ENCODE measurements at places on chromosomes 11 and 22.

DNA sequence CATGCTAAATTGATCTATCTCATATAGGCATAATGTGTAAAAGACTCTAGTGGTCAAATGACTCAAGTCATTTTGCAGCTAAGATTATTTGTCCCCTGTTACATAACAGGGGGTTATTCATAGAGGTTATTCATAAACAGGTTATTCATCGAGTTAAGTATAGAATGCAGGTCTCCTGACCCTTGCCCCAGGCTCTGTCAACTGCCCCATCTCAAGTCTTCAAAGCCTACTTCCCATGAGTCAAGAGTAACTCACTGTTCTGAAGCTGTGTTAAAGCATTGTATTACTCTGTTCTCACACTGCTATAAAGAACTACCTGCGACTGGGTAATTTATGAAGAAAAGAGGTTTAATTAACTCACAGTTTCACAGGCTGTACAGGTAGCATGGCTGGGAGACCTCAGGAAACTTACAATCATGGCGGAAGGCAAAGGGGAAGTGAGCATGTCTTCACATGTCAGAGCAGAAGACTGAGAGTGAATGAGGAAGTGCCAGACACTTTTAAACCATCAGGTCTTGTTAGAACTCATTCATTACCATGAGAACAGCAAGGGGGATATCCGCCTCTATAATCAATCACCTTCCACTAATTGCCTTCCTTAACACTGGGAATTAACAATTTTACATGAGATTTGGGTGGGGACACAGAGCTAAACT is 226.2 kb upstream of the BLID start:
- no peak for DNase-seq

DNA sequence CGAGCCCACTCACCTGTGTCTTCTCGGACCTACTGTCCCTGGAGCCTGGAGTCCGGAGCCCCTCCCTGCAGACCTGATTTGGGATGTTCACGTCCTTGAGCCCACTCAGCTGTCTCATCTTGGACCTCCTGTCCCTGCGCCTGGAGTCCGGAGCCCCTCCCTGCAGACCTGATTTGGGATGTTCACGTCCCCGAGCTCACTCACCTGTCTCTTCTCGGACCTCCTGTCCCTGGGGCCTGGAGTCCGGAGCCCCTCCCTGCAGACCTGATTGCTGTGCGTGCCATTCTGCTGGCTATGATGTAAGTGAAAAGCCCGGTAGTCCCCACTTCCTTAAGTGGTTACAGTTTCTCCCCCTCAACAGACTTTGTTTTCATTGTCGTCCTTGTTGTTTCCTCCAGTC is 867.1 kb downstream of the BRD1 start:
- no peak for DNase-seq

DNA sequence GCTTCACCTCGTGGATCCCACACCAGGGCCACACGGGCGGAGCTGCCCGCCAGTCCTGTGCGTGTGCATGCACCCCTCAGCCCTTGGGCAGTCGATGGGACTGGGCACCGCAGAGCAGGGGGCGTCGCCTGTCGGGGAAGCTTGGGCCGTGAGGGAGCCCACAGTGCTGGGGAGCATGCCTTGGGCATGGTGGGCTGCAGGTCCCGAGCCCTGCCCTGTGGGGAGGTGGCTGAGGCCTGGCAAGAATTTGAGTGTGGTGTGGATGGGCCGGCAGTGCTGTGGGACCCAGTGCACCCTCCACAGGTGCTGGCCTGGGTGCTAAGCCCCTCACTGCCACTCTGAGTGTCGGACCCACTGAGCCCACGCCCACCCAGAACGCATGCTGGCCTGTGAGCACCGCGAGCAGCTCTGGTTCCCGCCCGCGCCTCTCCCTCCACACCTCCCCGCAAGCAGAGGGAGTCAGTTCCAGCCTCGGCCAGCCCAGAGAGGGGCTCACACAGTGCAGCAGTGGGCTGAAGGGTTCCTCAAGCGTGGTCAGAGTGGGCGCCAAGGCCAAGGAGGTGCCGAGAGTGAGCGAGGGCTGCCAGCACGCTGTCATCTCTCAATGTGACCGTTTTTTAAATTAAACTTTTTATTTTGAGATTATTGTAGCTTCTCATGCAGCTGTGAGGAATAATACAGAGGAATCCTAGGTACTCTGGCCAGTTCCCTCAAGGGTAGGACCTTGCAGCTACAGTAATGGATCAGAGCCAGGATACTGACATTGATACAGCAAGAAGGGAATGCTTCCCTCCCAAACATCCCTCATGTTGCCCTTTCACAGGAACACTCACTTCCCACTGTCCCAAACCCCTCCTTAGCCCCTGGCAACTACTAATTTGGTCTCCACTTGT is 127.7 kb downstream of the CRYBB2 start:
- DNase-seq, result no peak

DNA sequence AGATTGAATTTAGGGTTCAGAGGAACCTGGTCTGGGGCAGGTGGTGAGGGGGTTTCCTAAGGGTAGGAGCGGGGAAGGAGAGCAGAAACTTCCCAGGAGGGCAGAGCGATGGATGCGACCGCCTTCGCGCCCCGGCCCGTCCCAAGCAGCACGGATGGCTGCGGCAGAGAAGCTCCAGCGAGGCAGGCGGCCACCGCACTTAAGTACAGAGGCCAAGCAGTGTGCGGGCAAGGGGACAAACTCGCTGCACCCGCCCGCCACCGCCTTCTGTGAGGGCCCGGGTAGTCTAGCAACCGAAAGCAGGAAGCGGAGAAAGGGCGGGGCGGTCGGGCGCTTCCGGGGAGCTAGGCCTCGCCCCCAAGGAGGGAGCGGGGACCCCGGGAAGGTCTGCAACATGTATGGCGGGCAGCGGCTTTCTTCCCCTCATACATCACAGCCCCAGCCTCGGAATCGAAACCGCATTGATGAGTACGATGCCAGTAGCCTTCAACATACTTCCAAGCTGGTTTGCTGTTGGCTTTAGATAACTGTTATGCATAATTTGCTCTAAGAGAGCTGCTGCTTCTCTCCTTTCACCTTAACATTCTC is at the start of gene AGBL2:
AGBL2 (minus strand) TSS at position 288 of the 588 bp plus-strand sequence. CDS start 719 bp downstream, outside the sequence.
- DNase-seq, result peak; percentile 40

DNA sequence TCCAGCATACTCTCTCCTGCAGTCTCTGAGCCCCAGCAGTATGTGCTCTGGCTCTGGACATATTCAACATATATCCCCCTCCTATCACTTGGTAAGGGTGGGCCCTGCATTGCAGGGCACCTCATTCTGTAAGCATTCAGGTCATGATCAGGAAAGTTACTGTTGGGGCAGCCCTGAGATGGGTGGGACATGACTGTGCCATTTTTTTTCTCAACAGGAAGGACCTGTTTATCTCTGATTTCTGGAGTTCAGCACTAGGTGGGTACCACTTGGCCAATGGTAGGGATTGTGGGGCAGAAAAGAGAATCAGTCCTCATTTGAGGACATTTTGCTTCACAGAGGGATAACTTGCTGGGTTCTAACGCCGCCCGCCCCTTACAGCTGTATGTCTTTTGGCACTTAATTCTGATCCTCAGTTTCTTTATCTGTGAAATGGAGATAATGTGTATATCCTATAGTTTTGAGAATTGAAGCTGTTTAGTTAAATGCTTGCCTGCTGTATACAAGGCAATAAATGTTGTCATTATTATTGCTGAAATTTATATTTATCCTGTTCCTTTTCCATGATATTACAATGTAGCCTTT is 2.2 kb downstream of the SRRD start:
- DNase-seq, result no peak

All from hippocampal formation (tissue), 2 donors.